ENCODE measurements at places on chromosomes 3 and 15.

- no peak for DNase-seq
Measured at GRCh38 chr3:161117646-161118045, 12.5 kb upstream of the B3GALNT1 start.

GRCh38 chr3:141231952-141232823 lies 563 bp downstream of the PXYLP1 start:
- DNase-seq: no peak

DNA sequence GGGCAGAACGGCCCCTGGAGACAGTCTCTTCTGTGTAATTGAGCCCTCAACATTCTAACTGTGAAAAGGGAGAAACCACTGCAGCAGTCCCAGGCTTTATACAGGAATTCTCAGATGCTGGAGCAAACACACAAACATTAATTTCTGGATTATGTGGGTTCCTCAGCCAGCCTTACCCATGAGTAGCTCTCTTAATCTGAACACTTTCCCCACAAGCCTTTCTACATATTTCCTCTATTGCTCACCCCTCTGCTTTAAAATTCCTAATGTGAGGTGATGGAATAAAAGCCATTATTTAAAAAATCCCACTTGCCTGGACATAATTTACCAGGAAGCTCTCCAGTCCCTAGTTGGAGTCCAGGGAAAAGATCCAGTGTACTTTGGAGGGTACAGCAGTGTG lies 139.0 kb downstream of the CTNNB1 start:
- peak; percentile 49 for DNase-seq

DNA sequence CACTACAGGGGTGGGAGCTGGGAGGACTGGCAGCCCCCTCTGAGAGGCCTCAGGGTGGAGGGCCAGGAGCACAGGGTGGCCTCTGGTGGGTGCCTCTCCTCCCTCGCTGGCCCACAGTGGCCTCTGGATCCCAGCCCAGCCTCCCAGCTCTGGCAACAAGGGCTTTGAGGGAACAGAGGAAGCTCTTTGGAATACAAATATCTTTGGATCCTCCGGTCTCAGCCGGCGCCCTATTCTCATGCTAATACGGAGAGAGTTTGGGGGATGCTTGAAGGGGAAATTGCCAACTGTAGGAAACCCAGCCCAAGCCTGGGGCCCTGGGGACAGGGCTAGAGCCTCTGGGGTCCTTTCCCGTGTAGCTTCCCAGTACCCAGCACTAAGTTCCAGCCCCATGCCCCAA lies 33.4 kb upstream of the INSYN1 start:
- no peak for DNase-seq

DNA sequence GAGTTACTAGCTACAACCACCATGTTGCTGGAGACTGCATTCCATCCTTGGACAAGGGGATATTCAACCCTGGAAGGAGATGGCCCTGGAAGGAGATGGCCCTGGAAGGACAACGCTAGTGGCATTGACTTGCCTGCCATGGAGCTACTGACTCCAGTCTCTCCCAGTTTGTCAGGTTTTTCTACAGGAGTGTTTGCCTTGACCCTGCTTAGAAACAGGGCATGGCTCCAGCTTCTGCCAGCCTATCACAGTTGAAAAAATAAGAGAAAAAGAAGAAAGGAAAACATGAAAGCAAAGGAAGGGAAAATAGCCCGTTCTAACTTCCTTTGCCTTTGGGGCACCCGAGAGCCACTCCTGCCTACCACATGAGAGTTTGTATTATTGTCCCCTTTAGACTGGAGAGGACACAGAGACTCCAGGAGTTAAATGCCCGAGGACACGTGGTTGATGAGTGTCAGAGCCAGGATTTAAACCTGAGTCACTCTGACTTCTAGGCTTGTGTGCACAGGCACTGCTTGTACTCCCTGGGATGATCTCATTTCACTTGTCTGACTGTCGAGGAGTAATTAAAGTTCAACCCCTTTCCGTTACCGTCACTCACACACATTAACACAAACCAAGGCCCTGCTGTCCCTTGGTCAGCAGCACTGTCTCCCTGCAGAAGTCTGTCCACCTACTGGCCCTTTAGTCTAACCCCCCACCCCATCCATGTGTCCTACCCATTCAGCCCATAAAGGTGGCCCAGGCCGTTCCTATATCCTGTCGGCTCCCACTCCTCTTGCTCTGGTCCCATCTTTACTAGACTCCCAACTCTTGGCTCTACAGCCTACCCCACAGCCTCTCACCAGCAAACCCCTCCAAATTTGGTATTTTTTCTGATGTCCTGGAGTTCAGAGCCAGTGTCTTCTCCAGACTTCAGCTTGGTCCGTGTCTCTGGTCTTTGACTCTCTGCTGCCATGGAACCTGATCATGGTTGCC lies 46.1 kb downstream of the C2CD4A start:
- peak; percentile 80 for DNase-seq

DNA sequence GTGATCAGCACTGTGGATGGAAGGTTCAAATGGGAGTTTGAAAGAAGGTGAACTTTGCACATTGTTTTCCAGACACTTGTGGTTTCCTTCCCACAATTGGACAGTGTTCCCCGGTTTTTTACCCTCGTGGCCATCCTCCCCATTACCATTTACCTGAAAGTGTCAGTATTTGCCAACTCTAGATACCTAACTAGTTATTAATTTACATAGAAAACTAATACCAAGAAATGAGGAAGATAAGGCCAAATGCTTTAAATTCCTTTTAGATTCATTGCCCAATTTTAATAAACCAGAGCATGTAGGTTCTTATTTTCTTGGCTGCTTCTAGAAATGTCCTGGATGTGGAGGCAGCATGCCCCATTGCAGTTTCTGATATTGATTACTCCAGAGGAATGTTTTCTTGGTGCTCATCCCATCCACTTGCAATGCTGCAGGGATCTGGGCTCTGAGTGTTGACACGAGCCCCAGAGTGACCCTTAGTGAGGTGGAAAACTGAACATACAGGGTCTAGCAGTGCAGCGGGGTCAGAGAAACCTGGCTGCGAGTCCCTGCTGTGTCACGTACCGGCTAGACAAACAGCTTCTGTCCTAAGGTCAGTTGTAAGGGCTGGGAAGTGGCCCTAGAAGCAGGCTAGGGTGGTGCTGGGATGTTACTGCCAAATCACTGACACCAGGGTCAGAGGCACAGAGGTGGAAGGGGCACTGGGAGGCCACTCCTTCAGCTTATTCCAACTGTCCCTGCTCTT lies 23.5 kb downstream of the LSM3 start:
- DNase-seq: no peak

DNA sequence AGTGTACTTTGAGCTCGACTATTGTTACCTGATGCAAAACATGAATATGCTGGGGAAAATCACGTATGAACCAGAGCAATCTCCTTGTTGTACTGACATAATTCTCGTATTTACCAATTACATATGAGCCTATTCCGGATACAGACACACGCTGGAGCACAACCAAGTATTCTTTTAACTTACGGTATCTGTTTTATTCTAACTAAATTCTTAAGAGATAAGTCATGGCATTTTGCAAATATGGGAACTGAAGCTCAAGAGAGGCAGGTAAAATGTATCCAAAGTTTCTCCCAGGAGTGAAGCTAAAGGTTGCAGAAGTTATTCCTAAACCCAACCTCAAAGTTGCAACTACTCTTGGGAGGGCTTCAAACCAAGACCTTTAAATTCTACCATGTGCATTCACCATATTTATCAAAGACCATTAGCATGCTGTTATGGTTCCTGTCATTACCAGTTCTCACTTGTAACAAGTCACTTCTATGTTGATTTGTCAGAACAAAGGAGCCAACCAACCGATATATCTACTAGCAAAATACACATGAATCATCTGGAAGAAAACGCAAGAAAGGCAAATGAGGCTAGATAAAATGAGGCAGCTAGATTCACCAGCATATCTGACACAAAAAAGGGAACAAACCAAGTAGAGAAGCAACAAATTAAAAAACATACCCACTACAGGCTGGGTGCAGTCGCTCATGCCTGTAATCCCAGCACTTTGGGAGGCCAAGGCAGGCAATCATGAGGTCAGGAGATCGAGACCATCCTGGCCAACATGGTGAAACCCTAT lies 17.8 kb downstream of the TBL1XR1 start:
- no peak for DNase-seq

DNA sequence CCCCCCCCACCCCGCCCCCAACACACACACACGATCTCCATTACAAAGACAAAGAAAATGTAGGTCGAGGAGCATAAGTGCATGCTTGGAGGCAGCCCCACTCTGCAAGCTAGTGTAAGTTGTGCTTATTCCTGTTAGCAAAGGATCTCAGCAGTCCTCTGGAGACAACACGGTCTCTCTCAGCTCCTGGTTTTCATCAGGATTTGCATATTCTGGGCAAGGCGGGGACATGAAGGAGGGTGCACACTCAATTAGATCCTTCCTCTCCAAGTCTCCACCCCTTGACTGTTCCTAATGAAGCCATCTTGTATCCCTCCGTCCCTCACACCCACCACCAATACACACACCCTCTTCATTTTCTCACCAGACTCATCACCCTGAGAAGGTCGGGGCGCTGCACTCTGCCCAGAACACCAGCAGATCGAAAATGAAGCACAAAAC lies 63.8 kb downstream of the MRPL46 start:
- DNase-seq: no peak

DNA sequence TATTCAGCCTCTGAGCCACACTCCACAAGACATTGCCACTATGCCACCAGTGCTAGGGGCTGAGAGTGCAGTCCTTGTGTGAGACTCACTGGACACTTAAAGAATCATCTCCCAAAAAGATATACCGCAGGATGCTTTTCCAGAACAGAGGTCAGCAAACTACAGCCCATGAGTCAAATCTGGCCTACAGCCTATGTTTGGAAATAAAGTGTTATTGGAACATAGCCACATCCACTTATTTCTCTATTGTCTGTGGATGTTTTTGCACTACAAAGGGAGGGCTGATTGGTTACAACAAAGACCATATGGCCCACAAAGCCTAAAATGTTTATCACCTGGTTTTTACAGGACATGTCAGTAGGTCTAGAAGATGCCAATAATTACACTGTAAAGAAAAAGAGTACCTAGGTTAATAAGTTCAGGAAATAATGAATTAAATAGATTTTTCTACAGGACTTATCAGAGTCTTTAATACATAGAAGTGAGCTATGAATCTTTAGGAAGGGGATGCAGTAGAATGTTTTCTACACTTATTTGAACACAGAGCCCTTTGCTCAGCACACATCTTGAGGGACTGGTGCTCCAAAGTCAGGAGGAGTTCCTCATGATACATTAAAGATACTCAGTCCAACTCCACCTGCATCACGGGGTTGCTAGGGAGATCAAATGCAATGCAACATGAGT lies 26.3 kb downstream of the SRGAP3 start:
- no peak for DNase-seq

DNA sequence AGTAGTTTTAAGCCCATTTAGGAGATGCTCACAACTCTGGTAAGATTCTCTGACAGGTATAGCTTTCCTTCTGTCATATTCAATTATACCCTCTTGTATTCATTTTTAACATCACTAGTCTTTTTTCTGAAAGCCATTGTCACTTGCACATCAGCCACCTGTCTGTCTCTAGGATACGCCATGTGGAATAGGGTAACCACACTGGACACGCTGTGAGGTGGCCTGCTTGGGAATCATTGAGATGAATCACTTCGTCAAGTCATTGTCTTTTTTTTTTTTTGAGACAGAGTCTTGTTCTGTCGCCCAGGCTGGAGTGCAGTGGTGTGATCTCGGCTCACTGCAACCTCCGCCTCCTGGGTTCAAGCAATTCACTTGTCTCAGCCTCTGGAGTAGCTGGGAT lies 7.4 kb downstream of the TM6SF1 start:
- no peak for DNase-seq

DNA sequence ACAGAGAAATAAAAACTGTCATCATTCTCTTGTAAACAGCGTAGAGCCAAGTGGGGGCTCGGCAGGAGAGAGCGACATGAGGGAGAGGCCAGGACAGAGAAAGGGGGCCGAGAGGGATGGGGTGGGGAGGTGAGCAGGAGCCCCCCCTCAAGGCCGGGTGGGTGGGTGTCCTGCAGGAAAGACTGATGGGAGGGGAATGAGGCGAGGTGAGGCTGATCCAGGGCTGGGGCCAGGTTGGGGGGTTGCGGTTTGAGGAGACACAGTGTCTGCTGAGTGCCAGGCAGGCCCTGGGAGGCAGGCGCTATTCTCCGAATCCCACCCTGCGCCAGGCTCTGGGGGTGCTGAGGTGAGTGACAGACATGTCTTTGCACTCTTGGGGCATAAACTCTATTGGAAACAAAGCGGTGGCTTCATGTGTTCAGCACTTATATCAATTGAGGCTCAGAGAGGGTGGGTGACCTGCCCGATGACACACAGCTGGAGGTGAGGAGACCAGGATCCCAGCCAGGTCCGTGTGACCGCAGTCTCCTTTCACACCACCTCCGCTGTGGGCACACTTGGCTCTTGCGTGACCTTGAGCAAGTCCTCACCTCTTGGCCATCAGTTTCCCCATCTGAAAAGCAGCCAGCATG lies 19.6 kb upstream of the CSPG4 start:
- DNase-seq: no peak

GRCh38 chr3:73576999-73577461 lies 47.7 kb downstream of the PDZRN3 start:
- no peak for DNase-seq

DNA sequence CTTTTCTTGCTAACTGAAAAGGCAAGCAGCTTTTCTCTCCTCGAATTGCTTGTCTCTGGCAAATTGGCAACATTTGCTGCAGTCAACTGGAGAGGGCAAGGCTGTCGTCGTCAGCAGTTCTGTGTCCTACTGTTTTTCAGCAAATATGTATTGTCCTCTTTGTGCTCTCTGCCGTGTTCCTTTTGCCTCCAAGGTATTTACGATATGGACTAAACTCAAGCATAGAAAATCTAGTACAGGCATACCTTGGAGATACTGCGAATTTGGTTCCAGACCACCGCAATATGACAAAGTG lies 558 bp upstream of the SLC30A4 start:
- peak; percentile 41 for DNase-seq

- DNase-seq: peak; percentile 80
Measured at GRCh38 chr3:32453346-32453745, 49.3 kb downstream of the CMTM6 start.

DNA sequence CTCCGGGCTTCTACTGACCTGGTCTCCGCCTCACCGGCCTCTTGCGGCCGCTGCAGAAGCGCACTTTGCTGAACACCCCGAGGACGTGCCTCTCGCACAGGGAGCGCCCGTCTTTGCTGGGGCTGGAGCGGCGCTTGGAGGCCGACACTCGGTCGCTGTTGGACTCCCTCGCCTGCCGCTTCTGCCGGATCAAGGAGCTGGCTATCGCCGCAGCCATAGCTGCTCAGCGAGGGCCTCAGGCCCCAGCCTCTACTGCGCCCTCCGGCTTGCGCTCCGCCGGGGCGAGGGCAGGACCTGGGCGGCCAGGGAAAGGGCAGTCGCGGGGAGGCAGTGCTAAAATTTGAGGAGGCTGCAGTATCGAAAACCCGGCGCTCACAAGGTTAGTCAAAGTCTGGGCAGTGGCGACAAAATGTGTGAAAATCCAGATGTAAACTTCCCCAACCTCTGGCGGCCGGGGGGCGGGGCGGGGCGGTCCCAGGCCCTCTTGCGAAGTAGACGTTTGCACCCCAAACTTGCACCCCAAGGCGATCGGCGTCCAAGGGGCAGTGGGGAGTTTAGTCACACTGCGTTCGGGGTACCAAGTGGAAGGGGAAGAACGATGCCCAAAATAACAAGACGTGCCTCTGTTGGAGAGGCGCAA lies 319.2 kb downstream of the FGF12 start:
- peak; percentile 42 for DNase-seq

- peak; percentile 94 for DNase-seq
Measured at GRCh38 chr3:110568246-110568645, 503.4 kb upstream of the NECTIN3 start.

All from astrocyte of the spinal cord (primary cell).